Bone marrow (tissue), 2 donors: ENCODE measurements at places on chromosomes 2 and 18.

DNA sequence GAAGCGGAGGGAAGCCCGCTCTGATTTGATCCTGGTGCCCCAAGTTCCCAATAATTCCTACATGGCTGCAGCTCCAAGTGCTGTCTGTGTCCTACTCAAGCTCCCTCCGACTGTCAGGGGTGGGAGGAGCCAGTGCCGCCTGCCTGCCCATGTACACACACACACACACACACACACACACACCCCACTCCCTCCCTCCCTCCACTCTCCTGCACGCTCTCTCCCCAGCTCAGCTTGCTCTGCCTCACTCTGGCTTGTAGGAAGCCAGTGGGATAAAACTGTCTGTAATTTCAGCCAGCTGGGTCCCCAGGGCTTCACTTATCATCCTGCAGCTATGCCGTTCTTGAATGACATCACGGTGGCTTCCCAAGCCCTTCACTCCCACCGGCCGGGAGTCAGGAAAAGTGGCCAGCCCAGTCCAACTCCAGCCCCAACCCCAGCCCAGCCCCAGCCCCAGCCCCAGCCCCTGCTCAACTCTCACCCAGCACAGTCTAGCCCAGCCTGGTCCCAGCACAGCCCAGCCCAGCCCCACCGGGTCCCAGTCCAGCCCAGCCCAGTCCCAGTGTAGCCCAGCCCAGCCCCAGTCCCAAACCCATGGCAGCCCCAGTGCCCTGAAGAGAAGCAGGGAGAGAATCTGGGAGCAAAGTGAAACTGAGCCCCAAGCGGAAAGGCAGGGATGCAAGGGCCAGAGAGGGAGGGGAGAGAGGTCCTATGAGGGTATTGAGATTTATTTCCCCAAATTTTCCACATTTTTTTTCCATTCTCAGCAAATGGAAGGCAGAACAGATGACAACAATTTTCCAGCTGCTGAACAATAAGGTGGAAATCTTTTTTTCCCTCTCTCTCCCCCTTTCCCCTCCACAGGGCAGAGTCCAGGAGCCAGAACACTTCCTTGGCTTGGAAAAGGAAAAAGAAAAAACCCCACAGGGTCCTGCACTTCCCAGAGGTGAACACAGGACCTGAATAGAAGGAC, 144.0 kb downstream of the TNS1 start:
- DNase-seq, result no peak

GRCh38 chr18:13363359-13363758, 144.8 kb downstream of the LDLRAD4 start:
- DNase-seq, result no peak

DNA sequence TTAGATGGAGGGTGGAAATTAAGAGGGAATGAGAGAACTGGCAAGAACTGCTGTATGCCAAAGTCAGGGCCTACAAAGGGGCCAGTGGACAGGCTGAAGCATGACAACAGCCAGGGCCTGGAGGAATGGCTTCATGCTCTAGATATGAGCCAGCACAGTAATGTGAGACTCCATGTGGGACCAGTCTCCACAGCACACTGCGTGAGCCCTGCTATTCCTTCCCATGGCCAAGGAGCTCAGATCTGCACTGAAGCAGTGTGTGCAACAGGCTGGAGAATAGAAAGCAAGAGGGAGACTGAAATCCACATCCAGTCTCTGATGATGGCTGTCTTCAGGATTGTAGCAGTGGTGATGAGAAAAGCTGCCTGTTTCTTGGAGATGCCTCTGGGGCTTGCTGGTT, 162.8 kb downstream of the TPGS2 start:
- no peak for DNase-seq

- DNase-seq, result no peak
Observed at GRCh38 chr18:39487932-39488331, 1922.3 kb upstream of the CELF4 start.
